ENCODE measurements at places on chromosomes 16 and 17. TPM values are rescaled to one million over a fixed set of nuclear protein-coding genes. Genes with fewer than 3 reads are reported as not detected.

Gene KRTAP29-1
- not detected for polyA plus RNA-seq

Gene DPEP2
- polyA plus RNA-seq: not detected

Gene ZPBP2
- polyA plus RNA-seq: not detected

Gene KCTD11
- 10.3 TPM for polyA plus RNA-seq

Gene TBC1D3D
- not detected for polyA plus RNA-seq

Gene CLDN7
- polyA plus RNA-seq: 0.97 TPM

Gene ZNF594
- 2.7 TPM for polyA plus RNA-seq

Gene GRAP
- polyA plus RNA-seq: 0.17 TPM

Gene CEP20
- polyA plus RNA-seq: 63.8 TPM

Gene OTOP3
- polyA plus RNA-seq: not detected

Gene CTRB2
- polyA plus RNA-seq: not detected

Gene USP43
- 4.0 TPM for polyA plus RNA-seq

Gene FAM171A2
- 4.2 TPM for polyA plus RNA-seq

Gene MYH13
- not detected for polyA plus RNA-seq

Measured in A549 (cell line).